NCI-H1092 treated with DMSO at 0.1 percent for 48 hours (cell line): ENCODE measurements at places on chromosomes 13 and 19.
A peak's percentile ranks its signal among the peaks of the same experiment; 100 is the strongest.

DNA sequence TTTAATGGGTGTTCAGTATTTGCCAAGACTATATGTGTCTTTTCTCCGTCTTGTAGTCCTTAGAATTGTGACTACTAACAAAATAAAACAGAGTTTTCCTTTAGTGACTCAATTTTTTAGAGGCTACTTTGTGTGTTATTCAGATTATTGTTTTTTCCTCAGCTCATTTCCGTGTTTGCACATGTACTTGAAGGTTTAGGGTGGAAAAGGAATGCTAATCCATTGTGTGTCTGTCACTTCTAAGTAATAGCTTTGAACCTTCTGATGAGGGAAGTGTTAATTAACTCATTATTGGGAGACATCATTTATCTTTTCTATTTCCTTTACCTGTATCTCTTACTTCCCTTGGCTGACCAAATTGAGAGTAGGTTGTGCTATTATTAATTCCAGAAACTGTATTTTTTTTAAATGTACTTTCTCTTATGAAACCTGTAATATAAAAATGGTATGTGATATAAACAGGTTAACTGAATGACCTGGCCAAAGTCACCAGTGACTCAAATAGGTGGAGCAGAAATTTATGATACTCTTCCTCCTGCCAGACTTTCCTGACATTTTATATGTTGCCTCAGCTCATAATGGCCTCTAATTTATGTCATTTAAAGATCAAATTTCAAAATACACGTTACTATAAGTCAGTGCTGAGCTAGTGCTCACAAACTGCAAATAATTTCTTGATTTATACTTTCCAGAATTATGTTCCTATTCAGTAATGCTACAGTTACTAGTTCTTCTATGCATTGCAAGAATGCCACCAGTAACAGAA is 88.8 kb downstream of the LMO7 start:
- peak; percentile 26 for DNase-seq

DNA sequence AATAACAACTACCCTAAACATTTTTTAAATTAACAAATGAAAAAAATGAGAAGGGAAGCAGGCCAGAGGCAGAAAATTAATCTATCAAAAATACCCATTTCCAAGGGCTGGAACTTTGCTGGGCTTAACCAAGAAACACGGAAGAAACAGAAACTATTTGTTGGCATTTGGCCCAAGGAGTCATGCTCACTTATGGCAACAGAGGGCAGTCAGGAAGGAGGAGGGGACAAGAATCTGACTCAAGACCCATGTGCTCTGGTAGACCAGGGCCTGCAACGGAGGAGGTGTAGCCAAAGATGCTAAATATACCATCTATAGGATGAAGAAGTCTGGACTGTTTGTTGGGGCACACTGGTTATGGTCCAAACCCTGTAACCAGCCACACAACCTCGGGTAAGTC is 496.7 kb downstream of the COG6 start:
- DNase-seq: no peak

GRCh38 chr13:99803141-99803540 is 168.4 kb downstream of the ZIC5 start:
- no peak for DNase-seq

GRCh38 chr19:55088021-55088451 is 12.4 kb downstream of the EPS8L1 start:
- DNase-seq: no peak

GRCh38 chr13:97233499-97233898 is 11.4 kb downstream of the MBNL2 start:
- no peak for DNase-seq

DNA sequence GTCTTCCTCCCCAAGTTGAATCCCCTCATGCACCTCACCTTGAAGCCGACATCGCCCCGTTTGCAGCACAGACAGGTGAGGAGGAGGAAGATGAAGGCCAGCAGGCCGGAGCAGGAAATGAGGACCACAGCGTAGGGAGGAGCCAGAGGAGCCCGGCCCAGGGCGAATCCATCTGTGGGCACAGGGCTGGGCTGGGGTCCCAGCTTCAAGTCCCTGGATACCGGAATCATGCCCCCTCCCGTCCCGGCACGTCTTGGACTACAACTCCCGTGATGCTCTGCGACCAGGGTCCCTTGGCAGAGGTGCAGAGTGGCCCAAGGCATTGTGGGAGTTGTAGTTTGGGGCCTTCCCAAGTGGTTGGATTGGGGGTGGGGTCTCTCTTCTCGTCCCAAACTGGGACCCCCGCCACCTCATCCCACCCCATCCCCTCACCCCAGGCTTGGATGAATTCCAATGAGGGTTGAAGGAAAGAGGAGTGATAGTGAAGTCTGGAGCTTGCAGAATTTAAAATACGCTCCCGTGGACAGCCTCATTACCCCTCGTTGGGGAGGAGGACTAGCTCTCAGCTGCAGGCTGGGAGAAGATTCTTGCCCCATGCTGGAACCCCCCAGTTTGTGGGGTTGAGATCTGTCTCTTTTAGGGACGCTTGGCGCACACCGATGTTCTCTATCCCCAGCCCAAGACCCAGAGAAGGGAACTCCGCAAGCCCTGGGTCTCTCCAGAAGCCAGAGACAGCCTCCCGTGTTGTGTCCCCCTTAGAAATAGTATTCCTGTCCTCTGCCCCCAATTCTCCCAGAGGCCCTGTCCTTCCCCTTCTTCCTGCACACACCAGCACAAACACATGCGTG is 990 bp downstream of the LMTK3 start:
- DNase-seq: peak; percentile 20

- DNase-seq: no peak
These were observed 1.2 kb upstream of the TRIM13 start for GRCh38 chr13:49995625-49996101.

DNA sequence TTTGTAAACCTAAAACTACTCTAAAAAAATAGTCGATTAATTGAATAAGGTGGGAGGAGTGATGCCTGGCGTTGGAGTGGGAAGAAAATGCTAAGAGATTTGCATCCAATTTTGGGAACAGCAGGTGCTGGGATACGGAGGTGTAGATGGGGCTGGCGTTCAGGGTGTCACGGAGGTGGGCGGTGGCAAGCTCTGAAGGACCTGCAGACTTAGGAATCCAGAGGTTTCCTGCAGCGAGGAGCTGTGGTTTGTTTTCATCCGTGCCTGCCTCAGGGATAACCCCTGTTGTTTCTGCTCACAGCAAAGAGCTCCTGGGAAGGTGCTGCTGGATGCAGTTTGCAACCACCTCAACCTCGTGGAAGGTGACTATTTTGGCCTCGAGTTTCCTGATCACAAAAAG is 166.4 kb upstream of the RNF113B start:
- DNase-seq: no peak

GRCh38 chr13:94249512-94249911 is 230.0 kb downstream of the DCT start:
- no peak for DNase-seq

DNA sequence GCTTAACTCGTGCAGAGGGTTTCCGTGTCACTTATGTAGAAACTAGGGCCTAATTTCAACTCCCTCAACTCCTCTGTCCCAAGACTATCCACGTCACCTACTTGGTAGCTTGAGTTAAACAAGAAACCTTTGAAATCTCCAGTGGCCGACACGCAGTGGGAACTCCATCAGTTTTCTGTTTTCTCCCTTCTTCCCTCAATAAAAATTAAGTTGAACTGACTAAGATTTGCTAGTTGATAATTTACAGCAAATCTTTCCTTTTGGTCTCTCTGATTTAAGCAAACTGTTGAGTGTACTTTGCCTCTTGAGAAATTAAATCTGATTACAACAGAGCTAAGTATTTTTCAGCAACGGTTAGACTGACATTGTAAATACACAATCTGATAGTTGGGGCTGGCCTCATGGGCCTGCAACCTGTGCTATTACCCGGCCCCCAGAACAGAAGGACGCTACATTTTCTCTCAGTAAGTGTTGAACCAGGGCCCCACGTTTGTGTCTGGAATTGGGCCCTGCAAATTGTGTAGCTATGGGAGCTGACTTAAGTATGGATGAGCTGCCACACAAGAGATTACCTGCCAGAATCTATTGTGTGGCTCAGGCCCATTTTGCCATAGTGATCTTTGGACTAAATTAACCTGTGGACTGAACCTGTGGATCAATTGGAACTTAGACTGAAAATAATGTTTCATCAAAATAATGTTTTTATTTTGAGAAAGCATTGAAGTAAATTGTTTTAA is 708 bp upstream of the ESD start:
- no peak for DNase-seq

DNA sequence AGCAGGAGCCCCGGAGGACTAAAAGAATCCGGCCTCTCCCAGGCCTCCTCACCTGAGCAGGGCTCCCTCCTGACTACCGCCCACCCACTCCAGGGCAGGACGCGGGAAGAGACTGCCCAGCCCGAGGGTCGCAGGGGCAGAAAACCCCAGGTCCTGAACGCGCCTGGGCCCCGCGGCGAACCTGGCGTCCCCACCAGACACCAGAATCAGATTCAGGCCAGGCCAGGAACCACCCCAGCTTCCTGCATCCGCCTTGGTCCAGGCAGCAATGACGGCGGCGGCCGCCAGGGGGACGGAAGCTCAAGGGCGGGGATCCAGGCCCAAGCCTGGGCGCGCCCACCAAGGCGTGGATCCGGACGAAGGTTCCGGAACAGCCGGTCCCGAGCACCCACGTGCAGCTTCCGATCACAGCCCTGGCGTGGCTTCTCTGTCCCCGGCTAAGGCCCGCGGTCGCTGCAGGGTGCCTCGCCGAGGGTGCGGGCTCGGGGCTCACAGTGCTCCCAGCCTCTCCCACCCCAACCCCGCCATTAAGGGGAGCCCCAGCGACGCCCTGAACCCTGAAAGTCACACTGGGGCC is 3.6 kb downstream of the LGALS7 start:
- peak; percentile 37 for DNase-seq

DNA sequence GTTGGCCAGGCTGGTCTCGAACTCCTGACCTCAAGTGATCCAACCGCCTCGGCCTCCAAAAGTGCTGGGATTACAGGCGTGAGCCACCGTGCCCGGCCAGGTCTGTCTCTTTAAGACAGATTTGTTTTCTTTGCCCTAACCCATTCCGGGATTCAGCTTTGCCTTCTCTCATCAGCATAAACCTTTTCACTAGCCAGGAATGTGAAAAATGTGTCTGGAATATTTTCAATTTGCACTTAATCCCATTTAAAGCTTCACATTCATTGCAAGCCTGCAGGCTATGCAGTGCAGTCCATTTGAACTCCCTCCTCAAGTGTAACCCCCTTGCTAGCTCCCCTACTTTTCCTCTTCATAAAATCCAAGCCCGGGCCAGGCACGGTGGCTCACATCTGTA is 880 bp upstream of the TMEM160 start:
- DNase-seq: no peak

DNA sequence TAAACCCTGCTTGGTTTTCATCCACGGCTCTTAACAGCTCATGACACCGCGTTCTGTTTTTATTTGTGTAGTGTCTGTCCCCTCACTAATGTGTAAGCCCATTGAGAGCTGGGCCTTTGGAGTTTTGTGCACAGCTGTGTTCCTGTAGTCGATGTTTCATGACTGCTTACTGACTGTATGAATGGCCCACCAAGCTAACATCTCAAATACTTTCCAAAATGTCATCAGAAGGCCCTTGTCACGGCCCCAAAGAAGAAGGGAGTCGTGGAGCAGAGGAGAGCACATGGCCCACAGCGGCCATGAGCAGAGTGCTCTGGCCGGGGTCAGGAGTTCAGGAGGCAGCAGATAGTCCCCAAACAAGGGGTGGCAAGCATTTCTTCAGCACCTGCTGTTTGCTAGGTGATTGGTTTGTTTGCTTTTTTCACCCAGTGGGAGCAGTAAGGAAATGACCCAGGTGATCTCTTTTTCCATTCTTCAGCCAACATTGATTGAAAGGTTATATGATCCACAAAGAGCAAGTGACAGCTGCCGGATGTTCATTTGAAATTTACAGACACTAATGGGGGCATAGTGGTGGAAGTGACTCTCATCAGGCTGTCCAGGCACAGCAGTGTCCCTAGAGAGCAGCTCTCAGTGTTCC is 315.2 kb downstream of the ATP8A2 start:
- DNase-seq: peak; percentile 99

DNA sequence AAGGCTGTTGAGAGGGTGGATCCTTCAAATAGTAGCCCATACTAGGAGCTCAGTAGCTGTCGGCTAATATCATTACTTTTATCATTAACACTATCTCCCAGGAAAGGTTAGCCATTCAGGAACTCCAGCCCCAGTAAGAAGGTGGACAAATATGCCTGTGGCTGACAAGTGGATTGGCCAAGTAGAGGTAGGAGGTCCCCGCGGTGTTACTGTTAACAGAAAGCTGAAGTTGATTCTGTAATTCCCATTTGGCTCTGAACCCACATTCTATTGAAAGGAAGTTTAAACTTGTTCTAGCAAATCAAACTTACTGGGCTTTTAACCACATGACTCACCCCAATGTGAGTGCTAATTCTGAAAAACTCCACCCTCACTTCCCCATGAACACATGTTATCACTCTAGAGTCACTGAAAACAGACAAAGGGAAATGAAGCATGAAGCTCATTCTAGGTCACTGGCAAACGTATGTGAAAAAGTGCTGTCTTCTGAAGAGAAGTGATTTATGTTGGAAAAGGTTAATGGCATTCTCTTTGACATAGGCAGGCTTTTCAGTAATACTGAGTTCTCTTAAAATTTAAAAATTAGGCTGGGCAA is 273.5 kb downstream of the FGF14 start:
- no peak for DNase-seq

GRCh38 chr13:28532388-28533124 is 37.6 kb upstream of the FLT1 start:
- DNase-seq: no peak

DNA sequence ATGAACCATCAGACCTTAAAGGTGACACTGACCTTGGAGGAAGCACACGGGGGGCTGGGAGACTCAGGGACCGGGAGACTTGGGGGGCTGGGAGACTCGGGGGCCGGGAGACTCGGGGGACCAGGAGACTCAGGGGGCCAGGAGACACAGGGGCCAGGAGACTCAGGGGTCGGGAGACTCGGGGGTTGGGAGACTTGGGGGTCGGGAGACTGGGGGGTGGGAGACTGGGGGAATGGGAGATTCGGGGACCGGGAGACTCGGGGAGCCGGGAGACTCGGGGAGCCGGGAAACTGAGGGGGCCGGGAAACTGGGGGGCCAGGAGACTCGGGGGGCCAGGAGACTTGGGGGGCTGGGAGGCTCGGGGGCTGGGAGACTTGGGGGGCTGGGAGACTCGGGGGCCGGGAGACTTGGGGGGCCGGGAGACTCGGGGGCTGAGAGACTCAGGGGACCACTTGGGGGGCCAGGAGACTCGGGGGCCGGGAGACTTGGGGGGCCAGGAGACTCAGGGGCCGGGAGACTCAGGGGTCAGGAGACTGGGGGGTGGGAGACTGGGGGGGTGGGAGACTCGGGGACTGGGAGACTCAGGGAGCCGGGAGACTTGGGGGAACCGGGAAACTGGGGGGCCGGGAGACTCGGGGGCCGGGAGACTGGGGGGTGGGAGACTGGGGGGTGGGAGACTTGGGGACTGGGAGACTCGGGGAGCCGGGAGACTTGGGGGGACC is 62.9 kb downstream of the RASA3 start:
- DNase-seq: no peak

DNA sequence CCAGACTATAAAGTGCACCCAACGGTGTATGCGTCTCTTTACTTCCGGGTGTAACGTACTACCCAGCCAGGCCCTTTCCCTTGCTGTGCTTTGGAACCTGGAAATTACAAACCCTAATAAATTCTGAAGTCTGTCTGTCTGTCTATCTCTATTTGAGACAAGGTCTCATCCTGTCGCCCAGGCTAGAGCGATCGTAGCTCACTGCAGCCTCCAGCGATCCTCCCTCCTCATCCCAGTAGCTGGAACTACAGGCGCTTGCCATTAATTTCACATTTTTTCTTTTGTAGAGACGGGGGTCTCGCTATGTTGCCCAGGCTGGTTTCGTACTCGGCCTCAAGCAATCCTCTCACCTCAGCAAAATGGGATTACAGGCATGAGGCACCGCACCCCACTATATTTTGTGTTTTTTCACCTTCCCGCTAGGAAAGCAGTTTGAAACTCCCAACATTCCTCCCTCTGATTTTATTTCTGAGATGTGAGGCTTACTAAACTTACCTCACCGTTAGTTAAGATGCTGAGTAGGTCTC is 469 bp upstream of the RNF6 start:
- no peak for DNase-seq
